RCC 7860 (cell line): ENCODE measurements at places on chromosomes 5 and 9.

DNA sequence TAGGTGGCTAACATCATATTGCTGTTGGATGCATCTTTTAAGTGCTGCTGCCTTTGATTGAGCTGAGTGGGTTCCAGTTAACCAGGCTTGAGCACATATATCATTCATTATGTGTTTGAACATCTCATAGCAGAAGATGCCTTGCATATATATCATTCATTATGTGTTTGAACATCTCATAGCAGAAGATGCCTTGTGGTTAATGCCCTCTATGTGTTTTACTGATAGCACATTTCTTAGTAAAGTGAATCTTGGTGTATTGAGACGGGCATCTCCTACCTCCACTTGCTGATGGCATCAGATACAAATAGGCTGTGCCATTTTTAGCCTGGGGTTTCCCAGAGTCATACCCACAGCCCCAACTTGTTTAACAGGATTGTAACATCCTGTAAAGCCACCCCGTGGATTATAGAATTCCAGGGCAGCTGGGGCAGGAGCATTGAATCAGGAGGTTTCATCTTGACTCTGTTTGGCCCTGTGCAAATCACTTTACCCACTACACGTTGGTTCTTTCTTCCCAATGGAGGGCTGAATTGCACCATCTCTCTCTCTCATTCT is 26.5 kb downstream of the MTAP start:
- peak; percentile 5 for DNase-seq

DNA sequence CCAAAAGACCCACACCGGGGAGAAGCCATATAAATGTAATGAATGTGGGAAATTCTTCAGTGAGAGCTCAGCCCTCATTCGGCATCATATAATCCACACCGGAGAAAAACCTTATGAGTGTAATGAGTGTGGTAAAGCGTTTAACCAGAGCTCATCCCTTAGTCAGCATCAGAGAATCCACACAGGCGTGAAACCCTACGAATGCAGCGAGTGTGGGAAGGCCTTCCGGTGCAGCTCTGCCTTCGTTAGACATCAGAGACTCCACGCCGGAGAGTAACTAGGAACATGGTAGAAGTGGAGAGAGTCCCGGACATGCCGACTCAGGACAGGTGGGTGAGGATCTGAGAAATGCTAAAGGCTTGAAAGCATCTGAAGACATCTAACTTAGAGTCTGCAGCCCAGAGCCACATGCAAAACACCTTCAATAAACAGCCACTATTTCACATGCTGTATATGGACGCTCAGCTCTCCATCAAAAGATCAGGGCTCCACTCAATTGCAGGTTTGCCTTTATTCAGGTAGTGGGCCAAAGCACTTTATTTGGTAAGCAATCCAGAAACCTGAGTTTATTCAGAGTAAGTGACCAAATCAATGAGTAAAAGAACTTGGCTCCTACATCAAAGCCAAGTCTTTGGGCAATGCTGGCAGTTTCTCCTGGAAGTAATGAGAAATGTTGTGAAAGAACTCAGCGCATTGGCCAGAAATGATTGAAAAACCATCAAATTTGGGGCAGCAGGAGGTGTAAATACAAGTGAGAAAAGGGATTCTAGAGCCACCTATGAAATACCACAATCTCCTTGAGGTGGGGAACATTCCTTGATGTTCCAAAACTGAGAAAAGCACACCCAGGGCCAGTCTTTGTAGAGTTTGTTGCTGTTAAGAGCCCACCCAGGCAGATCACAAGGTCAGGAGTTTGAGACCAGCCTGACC is 6.0 kb downstream of the RPL12 start:
- DNase-seq = peak; percentile 24

DNA sequence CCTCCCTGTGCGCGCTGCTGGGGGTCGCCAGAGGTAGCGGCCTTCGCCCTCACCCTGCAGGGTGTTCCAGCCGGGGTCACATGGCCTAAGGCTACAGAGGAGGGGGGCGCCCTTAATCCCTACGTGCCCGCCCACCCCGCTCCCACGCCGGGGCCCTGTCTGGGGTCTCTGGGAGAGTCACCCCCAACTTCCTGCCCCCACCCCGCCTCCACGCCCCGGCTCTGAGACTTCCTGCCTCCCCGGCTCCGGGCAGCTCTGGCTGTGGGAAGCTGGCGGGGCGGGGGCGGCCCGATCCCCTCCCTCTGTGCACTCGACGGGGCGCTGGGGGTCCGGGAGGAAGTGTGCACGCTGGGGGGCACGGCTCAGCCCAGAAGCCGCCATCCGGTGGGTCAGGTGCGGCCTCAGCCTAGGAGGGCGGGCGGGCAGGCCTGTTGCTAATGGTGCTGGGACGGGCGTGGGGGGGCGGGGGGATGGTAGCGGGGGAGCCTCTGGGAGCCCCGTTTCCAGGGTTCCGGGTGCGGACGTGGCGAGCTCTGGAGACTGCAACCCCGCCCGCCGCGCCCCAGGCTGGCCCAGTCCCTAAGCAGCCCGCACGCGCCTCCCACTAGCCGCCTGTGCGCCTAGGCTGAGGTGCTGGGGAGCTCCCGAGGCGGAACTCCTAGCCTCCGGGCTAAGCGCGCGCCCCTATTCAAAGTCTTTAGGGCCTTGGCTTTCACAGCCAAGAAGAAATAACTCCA is 61.6 kb downstream of the CXXC5 start:
- no peak for DNase-seq

- no peak for DNase-seq
Observed at GRCh38 chr5:71600783-71601182, 13.6 kb downstream of the MCCC2 start.

DNA sequence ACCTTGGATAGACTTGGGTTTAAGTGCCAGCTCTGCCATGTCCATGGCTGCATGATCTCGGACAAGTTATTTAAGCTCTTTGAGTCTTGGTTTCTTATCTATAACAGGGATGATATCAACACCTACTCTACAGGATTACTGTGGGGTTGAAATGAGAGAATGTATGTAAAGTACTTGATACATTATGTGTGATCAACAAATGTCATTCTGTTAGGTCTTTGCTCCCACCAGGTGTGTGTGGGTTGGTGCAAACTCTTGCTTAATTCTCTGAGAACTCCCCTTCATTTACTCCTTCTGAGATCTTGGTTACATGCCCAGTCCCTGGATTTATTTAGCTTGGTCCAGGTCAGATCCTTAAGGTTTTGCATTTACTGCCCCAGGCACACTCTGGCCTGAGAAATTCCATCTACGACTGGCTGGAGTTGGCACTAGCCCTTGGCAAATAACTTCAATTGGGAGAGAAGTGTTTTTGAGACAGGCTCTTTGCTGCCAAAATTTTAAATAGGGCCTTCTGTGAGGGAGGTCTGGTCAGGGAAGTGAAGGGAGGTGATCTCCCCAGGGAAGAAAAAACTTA is 63.5 kb upstream of the KLF9 start:
- no peak for DNase-seq
